Activated CD8-positive, alpha-beta memory T cell treated with anti-CD3 and anti-CD28 coated beads for 36 hours (primary cell): ENCODE measurements at places on chromosomes 12 and 14. TPM values are rescaled to one million over a fixed set of nuclear protein-coding genes. Genes with fewer than 3 reads are reported as not detected.

Gene LMO3
- total RNA-seq, result not detected

Gene CLEC2A
- total RNA-seq, result not detected

Gene TAS2R14
- total RNA-seq, result 0.84 TPM

Gene PLXNC1
- total RNA-seq, result 4.0 TPM

Gene KRT71
- total RNA-seq, result not detected

Gene SLC17A8
- total RNA-seq, result not detected

Gene ANKS1B
- 0.21 TPM for total RNA-seq

Gene LTB4R
- total RNA-seq, result 12.5 TPM

Gene ETFBKMT
- total RNA-seq, result 1.1 TPM

Gene TOMM20L
- total RNA-seq, result not detected

Gene ST8SIA1
- total RNA-seq, result 4.1 TPM

Gene TPPP2
- total RNA-seq, result not detected

Gene GLIPR1L2
- not detected for total RNA-seq

Gene BAZ2A
- total RNA-seq, result 76.9 TPM

Gene EPYC
- not detected for total RNA-seq

Gene CCDC196
- total RNA-seq, result not detected

Gene NKX2-1
- not detected for total RNA-seq

Gene TMEM19
- 17.4 TPM for total RNA-seq

Gene DPPA3
- not detected for total RNA-seq

Gene SLC10A1
- not detected for total RNA-seq

Gene INHBC
- total RNA-seq, result not detected

Gene TMEM179
- not detected for total RNA-seq

Gene SLC25A47
- not detected for total RNA-seq

Gene CIROP
- not detected for total RNA-seq

Gene B4GALNT3
- total RNA-seq, result 2.7 TPM

Gene TMEM132C
- total RNA-seq, result not detected

Gene TMEM229B
- 1.5 TPM for total RNA-seq

Gene LRRC10
- not detected for total RNA-seq

Gene AHNAK2
- 0.02 TPM for total RNA-seq

Gene SAV1
- 14.9 TPM for total RNA-seq
